NB4 (cell line): ENCODE measurements at places on chromosomes 12 and 14.

GRCh38 chr12:28089338-28089737 is 100.9 kb upstream of the CCDC91 start:
- peak; percentile 42 for DNase-seq

DNA sequence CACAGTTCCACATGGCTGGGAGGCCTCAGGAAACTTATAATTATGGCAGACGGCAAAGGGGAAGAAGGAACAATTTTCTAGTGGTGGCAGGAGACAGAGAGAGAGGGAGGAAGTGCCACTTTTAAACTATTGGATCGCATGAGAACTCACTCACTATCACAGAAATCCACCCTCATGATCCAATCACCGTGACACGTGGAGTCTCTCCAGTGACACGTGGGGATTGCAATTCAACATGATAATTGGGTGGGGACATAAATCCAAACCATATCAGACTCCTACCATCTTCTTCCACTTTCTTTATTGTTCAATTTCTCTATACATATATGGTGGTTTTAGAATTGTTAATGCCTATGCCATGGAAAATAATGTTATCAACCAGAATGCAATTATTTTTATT is 103.7 kb upstream of the SYT1 start:
- no peak for DNase-seq

DNA sequence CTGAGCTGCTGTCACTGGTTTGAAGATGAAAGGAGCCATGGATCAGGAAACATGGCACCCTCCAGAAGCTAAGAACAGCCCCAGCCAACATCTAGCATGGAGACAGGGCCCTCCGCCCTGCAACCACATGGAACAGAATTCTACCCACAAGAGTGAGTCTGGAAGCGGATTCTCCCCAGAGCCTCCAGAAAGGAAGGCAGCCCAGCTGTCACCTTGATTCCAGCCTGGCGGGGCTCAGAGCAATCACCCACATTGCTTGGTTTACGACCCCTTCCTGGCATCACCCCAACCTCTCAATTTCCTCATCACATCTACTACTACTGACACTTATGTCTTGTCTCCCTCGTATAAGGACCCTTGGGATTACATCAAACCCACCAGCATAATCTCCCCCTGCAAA is 38.5 kb downstream of the OAS2 start:
- no peak for DNase-seq

DNA sequence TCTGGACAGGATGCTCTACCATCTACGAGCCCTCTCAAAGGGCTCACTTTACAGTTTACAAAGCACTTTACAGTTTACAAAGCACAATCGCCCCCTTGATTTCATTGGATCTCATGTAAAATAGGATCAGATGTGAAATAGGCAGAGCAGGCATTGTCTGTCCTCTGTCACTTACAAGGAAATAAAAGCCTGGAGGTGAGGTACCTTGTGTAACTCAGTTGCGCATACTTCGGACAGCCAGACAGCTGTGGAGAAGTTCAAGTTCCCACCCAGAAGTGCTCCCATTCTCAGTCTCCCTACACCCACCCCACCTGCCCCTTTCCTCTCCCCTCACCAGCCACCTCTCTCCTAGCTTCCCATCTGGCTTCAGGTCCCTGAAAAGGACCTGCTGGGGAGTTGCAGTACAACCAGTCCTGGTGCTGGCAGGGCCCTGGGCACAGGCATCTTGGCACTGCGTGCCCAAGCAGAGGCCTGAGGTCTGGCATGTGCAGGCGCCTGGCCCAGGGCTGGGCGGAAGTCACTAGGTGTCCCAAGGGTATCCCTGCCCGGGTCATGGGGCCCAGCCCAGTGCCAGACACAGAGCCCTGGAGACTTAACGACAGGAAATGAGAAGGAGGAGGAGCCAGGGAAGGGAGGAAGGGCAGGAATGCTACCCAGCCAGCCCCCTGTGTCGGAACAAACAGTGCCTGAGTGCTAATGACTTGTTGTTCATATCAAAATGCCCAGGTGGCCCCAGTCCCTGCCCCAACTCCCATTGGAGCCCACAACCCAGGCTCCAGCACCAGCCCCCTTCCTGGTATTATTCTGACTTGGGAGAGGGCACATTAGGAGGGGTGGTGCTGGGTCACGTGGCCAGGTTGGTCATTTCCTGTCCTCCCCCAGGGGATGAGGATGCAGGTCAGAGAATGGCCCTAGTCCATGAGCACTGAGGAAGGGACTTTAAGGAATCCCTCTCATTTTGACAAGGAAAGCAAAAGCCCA is 5.4 kb downstream of the RAPGEF3 start:
- DNase-seq = peak; percentile 92

GRCh38 chr14:35940291-35940690 is 114.2 kb downstream of the BRMS1L start:
- DNase-seq = no peak

- no peak for DNase-seq
Measured at GRCh38 chr12:103387385-103387784, 108.4 kb downstream of the C12orf42 start.

- DNase-seq = no peak
Measured at GRCh38 chr12:78375461-78375860, 489.1 kb upstream of the SYT1 start.

- peak; percentile 72 for DNase-seq
Measured at GRCh38 chr12:55974308-55974730, 441 bp downstream of the RAB5B start.

GRCh38 chr14:23062002-23062401 is 4.7 kb upstream of the CDH24 start:
- DNase-seq = no peak

GRCh38 chr12:83664650-83665049 is 977.9 kb downstream of the TMTC2 start:
- no peak for DNase-seq

DNA sequence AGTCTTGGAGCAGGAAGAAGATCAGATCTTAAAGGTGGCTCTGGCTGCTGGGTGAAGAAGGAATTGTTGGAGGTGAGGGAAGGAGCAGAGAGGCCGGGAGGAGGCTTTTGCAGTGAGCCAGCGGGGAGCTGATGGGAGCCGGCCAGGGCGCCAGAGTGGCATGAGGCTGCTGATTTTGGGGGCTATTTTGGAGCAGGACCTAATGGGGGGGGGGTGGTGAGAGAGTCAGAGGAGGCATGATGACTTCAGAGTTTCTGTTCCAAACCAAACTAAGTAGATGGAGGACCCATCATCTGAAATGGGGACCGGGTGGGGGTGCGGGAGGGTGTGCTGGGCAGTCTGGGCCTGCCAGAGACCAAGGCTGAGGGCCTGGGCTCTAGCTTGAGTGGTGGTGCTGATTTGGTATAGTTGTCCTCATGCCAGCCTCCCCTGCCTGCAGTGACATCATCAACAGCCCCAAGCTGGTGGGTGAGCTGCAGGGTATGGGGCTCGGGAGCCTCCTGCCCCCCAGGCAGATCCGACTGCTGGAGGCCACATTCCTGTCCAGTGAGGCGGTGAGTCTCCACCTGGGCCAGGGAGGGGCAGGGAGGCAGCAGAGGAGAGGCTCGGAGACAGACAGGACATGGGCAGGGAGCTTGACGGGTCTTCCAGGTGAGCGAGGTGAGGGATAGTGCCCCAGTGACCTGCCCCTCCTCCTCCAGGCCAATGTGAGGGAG is 6.2 kb downstream of the TNFAIP2 start:
- DNase-seq = no peak

- DNase-seq = peak; percentile 95
Measured at GRCh38 chr14:22838631-22839041, 2.3 kb downstream of the MMP14 start.

DNA sequence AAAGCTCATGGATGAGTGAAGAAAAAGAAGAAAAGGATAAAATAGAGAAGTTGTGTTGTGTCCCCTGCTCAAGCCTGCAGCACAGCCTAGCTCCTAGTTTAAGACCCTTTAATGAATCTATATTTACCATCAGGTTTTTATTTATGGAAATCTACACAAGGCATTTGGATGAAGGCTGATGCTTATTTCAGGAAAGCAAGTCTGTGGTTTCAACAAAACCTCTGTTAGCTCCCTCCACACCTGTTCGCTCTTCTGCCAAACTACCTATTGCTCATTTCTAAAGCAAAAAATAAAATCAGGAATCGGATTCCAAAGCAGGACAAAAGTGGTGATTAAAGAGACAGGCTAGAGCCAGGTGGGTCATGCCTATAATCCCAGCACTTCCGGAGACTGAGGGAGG is 18.9 kb upstream of the MAP3K9 start:
- DNase-seq = no peak

DNA sequence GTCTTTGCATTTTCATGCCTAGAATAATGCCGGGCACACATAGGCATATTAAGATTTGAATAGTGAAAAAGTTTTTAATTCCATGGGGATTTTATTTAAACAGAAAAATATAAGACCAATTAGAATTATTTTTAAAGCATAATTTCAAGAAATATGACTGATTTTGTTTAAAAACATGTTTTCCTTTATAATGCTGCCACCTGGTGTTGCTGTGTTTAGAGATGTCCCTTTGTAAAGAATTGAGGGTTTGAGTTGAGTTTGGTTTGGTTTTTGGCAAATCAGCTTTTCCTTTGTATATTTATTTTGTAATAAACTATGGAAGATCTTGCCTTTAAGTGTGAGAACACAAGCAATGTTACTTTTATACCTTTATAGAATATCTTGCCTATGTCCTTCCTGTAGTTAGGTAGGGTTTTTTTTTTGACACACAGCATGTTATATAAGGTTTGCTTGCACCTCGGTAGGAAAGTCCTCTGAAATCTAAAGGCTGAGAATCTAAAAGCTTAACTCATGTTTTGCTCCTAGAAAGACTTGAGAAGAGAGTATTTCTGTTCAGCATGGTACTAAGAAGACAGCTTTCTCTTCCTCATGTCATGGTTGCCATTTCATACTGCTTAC is 31.4 kb upstream of the SNAPC1 start:
- DNase-seq = peak; percentile 28

DNA sequence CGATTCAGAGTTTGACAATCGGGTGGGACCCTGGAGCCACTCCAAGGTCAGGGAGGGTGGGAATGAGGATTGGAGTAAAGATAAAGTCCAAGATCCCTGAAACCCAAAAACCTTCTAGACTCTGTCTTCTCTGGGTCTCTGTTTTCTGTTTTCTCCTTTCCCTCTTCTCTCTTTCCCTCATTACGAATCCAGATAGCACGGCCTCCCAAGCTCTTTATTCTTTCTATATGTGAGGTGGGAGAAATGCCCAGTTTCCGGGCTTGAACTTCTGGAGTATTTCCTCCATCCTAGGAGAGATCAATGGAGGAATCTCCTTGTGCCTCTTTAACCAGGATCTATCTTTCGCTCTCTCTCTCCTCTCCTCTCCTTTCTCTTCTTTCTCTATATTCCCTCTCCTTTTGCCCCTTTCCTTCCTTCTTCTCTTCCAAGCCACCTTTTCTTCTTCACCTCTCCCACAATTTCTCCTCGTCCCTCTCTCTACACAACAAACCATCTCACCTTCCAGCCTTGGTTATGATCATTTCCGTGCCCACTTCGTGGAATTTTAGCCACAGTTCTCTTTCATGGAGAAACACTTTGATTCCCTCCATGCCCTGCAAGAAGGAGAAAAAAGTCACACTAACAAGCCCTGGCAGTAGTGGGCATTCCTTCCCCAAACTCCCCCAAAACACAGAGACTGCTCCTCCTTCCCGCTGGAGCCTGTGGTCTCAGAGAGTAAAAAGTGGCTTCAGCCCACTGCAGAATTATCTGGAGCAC is 4.4 kb downstream of the TBX5 start:
- DNase-seq = no peak

- no peak for DNase-seq
Measured at GRCh38 chr12:106953352-106954250, 2.1 kb upstream of the TMEM263 start.

DNA sequence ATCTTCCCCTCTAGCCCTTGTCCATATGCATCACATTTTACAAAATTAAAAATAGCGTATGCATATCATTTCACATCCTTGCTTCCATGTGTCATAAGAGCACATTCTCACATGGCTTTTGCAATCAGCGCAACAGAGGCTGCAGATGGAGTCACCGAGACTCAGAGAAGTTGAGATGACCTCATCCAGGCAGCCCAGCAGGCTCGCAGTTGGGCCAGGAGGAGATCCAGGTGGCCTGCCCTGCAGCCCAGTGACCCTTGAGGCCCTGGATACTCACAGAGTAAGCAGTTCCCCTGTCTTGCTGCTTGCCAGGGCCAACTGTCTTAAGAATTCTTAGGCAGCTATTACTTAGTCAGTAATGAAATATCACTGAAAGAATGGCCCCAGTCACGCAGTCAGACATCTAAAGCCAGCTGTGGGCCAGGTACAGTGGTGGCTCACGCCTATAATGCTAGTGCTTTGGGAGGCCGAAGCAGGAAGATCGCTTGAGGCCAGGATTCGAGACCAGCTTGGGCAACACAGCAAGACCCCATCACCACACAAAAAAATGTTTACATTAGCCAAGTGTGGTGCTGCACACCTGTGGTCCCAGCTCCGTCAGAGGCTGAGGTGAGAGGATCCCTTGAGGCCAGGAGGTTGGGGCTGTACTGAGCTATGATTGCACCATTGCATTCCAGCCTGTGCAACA is 9.1 kb downstream of the CAMKK2 start:
- DNase-seq = peak; percentile 35

- DNase-seq = no peak
Measured at GRCh38 chr14:96393071-96393691, 1.3 kb downstream of the AK7 start.

- no peak for DNase-seq
Measured at GRCh38 chr14:100389497-100390104, 66.5 kb downstream of the SLC25A47 start.

DNA sequence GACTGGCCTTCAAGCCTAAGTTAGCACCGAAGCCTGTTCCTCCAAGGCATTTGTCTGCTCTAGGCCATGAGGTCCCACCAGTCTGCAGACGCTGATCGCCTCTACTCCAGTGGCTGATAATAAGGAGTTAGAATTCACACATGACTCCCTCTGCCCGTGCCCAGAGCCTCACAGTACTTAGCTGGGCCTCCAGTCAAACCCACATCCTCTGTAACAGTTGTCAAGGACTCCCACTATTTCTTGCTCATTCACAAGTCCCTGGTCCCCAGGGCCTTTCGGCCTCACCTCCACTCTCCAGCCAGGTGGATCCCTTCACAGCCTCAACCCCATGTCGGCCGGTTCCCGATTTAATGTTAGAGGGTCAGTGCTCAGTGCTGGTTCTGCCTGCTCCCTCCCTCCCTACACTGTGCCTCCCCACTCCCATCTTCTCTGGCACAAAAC is 6.3 kb upstream of the KRT5 start:
- DNase-seq = no peak

GRCh38 chr12:108793756-108794441 is 62.6 kb upstream of the CORO1C start:
- DNase-seq = no peak

GRCh38 chr12:49636979-49637755 is 13.8 kb downstream of the PRPF40B start:
- peak; percentile 79 for DNase-seq

- no peak for DNase-seq
Measured at GRCh38 chr14:33280646-33281045, 342.0 kb downstream of the NPAS3 start.

DNA sequence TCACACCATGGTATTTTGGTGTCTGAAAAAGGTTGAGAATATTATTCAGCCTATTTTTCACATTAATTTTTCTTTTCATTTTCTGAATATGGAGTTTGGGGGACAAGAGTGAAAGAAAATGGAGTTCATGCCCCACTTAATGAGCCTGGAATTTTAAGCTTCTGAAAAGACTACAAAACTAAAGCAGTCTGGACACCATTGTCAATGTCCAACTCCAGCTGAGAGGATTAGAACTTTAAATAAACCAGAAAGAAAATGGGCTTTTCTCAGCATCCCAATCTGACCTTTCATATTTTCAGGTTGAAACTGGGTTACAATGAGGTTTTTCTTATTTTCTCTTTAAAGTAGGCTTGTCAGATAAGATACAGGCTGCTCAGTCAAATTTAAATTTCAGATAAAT is 207.7 kb downstream of the SLC6A15 start:
- DNase-seq = no peak
